ENCODE measurements at places on chromosomes 4 and X.

- DNase-seq = no peak
Measured at GRCh38 chrX:131330735-131331134, 41.6 kb upstream of the IGSF1 start.

DNA sequence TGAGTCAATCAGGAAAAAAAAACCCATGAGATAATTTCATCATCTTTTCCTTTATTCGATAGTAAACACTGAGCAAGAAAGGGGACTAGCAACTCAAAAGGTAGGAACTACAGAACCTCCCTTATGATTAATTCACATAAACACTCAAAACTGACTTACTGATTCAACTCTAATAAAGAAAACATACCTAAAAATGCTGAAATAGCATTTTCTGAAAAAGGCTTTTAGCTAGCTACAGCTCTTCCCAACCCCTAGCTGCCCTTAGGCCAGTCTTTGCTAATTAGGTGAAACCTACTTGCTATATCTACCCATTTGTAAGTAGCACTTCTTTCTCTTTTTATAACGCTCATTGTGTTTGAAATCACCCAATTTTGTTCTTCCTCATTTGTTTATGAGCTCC is 150.6 kb downstream of the ATRX start:
- no peak for DNase-seq

GRCh38 chrX:105837232-105837631 is 14.9 kb downstream of the NRK start:
- DNase-seq = no peak

GRCh38 chr4:125741825-125742452 is 427.2 kb downstream of the FAT4 start:
- DNase-seq = peak; percentile 26

- no peak for DNase-seq
Measured at GRCh38 chrX:39726771-39727170, 371.0 kb downstream of the BCOR start.

- DNase-seq = no peak
Measured at GRCh38 chr4:185473247-185473646, 1.7 kb upstream of the CCDC110 start.

GRCh38 chrX:3435057-3435456 is 88.6 kb upstream of the MXRA5 start:
- DNase-seq = no peak

DNA sequence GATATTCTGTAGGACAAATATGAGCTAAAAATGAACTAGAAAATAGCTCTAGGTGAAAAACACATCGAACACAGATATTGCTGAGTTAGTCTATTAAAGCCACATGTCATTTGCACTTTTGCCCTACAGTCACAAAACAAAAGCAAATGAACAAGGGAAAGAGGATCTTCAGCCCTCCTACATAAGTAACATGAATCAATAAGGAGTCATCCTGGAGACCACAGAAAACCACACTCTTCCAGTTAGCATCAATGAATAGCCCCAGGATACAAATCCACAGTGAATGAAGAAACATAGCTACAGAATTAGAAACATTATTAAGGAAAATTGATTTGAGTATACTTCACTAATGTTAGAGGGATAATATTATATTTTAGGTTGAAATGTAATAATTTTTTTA is 311.4 kb downstream of the MAPK10 start:
- DNase-seq = no peak

DNA sequence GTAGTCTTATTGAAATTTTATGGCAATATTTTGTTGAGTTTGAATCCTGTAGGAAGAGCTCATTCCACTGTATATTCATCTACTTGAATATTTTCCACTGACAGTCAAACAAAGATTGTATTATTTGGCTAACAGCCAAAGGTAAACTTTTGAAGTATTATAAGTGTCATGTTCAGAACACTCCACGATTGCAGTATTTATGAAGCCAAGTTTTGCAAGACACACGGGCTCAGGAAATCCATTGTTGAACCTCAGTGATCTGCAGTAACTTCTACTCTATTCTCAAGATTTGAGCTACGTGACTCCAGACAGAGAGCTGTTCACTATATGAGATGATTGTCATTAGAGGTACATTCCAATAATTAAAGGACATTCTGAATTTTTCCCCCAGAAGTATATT is 302.7 kb upstream of the ADGRL3 start:
- no peak for DNase-seq

All from MM.1S (cell line).